ENCODE measurements at places on chromosomes 6 and 20. TPM values are rescaled to one million over a fixed set of nuclear protein-coding genes. Genes with fewer than 3 reads are reported as not detected.

DNA sequence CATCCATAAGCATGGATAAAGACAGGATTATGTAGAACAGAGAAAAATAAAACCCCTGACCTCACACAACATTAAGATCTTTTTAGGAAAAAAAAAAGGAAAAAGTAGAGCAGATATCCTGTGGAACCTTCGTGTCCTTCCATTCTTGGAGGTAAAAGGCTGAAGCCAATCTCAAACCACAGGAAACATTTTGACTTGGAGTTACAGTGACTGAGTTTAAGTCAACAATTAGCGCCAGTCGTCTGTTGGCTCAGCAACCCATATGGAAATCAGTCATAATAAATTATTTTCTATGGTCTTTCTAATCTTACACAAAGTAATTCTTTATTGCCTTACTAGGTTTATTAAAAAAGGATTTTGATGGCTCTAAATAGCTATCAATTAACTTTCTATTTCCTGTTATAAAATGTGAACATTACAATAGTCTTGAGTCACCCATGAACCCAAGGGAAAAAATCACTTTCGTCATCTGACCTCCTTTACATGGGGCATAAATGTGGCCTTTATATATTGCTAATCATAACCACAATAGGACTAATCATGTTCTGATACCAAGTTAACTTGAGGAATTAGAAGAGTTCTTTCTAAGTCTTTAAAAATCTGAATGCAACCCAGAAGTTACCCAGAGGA is 592.9 kb downstream of the TFAP2B start:
- H3K4me1 ChIP-seq: no peaks in the 10 kb centered on the region
- H3K4me3 ChIP-seq: no peak overlapping the region
- H3K27me3 ChIP-seq: no peaks in the 10 kb centered on the region
- no peak overlapping the region for H3K27ac ChIP-seq
- no peak for DNase-seq
- no peaks in the 10 kb centered on the region for H3K36me3 ChIP-seq

- no peaks in the 10 kb centered on the region for H3K36me3 ChIP-seq
- H3K27me3 ChIP-seq: no peaks in the 10 kb centered on the region
- H3K27ac ChIP-seq: no peak overlapping the region
- no peak for DNase-seq
These were observed 98.1 kb downstream of the MYLK4 start for GRCh38 chr6:2652611-2653010.

- H3K27ac ChIP-seq: no peak overlapping the region
- peaks cover 8% of the 10 kb centered on the region for H3K36me3 ChIP-seq
- no peak for DNase-seq
- H3K27me3 ChIP-seq: no peaks in the 10 kb centered on the region
- no peak overlapping the region for H3K4me3 ChIP-seq
These were observed 10.2 kb downstream of the RNASET2 start for GRCh38 chr6:166946125-166946524.

Gene GJA10
- total RNA-seq: not detected

Gene LRRC1
- 72.9 TPM for total RNA-seq

GRCh38 chr6:121559611-121560269 is 124.3 kb downstream of the GJA1 start:
- H3K27me3 ChIP-seq: no peaks in the 10 kb centered on the region
- no peak overlapping the region for H3K27ac ChIP-seq
- no peaks in the 10 kb centered on the region for H3K4me1 ChIP-seq
- no peak for DNase-seq
- H3K36me3 ChIP-seq: no peaks in the 10 kb centered on the region
- no peak overlapping the region for H3K4me3 ChIP-seq

Gene SMIM26
- 78.1 TPM for total RNA-seq

- no peaks in the 10 kb centered on the region for H3K36me3 ChIP-seq
- H3K4me1 ChIP-seq: no peaks in the 10 kb centered on the region
- no peak overlapping the region for H3K27ac ChIP-seq
- no peaks in the 10 kb centered on the region for H3K27me3 ChIP-seq
These were observed 1343.3 kb upstream of the GJE1 start for GRCh38 chr6:140789466-140789865.

Gene SERAC1
- 9.4 TPM for total RNA-seq

DNA sequence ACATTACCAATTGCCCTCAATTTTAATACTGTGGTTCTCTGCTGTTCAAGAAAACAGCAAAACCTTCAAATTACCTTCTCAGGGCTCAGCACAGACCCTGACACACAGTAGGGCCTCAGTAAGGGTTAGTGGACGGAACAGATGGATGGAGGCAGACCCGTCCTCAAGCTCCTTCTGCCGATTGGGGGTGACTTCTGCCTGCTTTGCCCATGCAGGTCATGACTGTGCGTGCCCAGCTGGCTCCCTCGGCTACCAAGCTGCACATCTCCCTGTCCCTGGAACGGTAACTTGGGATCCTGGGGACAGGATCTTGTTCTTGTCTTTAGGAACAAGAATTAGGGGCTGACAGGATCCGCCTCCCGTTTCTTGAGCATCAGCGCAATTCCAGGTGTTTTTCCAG is 9.8 kb upstream of the BPIFB4 start:
- H3K36me3 ChIP-seq: no peaks in the 10 kb centered on the region
- no peaks in the 10 kb centered on the region for H3K27me3 ChIP-seq
- H3K27ac ChIP-seq: no peak overlapping the region
- no peak overlapping the region for H3K4me3 ChIP-seq
- no peak for DNase-seq
